ENCODE measurements at places on chromosomes 6 and 20.

DNA sequence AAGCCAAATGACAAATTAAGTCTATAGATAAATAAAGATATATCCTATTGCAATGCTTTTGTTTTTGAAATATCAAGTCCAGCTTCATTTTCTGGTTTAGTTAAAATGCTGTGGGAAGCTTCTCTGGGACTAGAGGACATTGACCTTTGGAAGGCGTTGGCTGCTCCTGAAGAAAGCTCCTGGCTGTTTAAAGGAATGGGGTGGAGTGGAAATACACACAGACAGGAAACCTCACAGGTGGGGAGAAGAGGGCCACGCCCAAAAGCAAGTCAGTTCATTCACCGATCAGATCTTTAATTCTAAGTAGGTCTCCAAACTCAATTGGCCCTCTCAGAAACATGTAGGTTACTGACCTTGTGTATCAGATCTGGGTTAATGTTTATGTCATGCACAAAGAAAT, 59.6 kb downstream of the SPTLC3 start:
- DNase-seq = no peak

GRCh38 chr6:40325791-40326190, 261.4 kb downstream of the LRFN2 start:
- DNase-seq = no peak

- DNase-seq = no peak
These were observed 116.6 kb downstream of the ZDHHC14 start for GRCh38 chr6:157497579-157497978.

DNA sequence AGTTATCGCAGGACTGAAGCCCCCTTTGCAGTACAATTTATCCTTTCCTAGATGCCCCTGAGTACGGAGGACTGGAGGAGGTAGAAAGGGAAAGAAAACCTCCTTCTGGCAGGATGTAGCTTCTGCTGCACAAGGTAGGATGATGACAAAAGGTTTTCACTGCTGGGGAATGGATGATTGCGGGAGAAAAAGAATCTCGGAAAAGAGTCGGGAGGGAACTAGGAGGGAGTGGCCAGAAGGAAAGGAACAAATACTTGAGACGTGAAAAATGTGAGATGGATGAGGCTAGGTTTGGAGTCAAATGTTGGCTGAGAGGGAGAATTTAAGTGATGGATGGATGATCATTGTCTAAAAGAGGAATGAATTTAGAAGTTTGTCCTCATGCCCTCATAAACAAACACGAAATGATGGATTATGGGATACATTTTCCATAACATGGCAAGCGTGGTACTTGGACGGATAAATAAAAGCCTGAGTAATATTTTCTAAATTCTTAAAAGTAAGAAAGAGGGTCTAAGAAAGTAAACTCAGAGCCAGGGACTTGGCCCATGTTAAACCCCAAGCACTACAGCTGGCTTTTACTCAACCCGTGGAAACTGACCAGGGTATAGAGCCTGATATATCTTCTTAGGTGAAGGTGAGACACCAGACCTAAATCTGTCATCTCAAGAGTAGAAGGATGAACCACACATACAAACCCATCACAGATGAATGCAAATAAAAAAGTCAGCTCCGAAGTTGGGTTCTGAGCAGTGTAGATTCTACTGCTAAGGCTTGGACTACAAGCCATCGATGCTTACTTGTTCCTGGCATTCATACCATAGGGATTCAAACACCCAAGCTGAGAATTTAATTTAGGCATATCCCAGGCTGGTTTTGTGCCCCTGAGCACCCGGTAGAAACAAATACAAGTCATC, 72.4 kb downstream of the HFE start:
- DNase-seq = peak; percentile 31

DNA sequence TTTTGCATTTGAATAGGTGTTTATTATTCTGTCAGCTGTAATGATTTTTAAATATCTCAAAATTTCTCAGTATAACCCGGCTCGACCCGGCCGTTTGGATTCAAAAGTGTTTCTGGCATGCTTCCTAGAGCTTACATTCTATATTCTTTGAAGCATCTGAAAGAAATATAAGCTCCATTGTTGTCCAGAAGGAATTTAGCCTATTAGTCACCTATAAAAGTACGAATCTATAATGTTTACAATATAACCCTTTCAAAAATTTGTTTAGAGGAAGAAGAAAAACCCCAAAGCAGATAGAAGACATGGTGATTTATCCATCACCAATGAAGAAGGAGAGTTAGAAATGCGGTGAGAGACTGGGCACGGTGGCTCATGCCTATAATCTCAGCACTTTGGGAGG, 22.3 kb upstream of the HECA start:
- DNase-seq = no peak

DNA sequence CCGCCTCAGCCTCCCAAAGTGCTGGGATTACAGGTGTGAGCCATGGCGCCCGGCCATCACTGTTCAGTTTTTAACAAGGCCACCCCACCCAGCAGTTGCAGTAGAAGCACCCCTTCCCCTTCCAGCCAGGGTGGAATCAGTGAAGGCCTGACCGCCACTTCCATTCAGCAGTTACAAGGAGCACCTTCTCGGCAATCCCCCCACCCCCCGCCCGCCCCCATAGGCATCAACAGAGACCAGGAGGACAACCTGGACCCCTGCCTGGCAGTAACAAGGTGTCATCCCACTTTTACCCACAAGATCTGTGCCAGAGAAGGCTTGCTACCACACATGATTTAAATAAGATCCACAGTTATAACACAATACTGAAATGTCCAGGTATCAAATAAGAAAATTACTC, 23.1 kb downstream of the NCR2 start:
- no peak for DNase-seq

- DNase-seq = peak; percentile 98
These were observed 309.8 kb downstream of the CDC5L start for GRCh38 chr6:44697327-44697726.

DNA sequence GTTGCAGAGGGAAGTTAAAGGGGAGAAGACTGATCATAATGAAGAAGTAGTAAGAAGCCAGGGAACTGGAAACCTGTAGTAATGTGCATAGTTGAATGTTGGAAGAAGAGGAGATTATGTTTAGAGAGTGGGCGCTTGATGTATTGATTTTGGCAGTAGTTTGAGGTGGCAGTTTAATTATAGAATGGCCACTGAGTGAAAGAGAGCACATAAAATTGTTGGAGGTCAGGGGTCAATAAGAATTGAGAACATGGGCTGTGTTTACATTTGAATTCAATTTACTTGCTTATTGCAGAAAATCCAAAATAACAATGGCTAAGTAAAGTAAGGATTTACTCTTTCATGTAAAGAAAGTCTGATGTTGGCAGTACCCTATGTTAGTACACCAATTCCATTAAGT, 15.7 kb downstream of the VTA1 start:
- no peak for DNase-seq

- no peak for DNase-seq
These were observed 3.2 kb downstream of the SLC22A23 start for GRCh38 chr6:3453413-3454272.

GRCh38 chr6:144033816-144034735, 26.0 kb upstream of the PLAGL1 start:
- no peak for DNase-seq

DNA sequence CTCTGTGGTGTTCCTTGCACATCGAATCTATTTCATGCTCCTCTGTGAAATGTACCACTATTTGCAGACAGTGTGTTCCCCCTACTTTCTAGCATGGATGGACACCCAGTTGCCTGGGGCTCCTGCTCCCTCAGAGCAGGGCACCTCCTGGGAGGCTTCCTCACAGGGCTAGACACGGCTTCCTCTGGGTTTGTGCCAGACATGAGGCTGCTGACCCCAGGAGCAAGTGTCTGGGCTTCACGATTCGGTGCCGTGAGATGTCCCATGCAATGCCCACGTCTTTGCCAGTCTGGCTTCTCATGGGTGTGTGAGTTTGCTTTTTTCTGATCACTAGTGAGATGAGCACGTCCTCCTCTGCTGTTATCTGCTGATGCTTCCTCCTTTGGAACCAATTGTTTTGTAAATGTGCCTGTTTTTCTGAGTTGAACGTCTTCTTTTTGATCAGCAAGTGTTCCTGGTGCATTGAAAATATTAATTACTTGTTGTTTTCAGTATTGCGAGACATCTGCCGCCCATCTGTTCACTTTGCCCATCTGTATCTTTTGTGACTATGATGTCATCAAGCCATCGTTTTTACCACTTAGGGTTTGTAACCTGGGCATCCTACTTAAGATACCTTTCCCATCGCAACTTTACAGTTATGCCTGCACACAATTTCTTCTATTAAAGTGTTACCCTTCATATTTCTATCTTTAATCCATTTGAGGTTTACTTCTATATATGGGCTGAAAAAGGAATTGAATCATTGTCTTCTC, 92.0 kb downstream of the TTLL2 start:
- DNase-seq = peak; percentile 84

DNA sequence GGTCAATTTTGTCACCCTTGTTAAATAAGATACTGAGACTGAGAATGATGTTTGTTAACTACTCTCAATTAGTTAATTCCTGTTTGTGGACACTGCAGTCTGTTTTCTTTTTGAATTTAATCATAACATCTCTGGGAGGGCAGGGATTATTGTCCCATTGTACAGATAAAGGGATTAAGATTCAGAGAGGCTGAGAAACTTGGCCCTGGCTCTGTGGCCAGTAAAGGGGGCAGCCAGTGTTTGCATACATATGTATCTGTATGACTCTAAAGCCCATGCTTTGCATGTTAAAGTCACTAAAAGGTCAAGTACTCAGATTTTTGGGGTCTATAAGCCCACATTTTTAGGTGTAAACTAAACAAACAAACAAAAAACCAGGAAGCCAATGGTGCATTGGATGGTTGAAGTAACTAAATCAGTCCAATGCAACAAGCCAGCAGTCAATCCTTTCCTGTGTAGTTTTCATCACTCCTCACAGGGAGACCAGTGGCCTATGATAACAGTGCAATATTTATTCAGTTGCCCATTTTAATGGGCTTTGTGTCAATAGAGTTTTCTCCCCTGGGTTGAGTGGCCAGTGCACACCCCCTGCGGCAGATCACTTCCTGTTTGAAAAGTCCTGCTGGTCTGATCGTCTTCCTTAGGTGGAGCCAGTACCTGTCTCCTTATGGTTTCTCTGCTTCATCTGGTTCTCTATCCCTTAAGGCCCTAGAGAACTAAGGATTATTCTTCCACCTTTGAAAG, 106.7 kb downstream of the SLX4IP start:
- no peak for DNase-seq

- DNase-seq = peak; percentile 23
These were observed 193.4 kb upstream of the PREP start for GRCh38 chr6:105596284-105596755.

DNA sequence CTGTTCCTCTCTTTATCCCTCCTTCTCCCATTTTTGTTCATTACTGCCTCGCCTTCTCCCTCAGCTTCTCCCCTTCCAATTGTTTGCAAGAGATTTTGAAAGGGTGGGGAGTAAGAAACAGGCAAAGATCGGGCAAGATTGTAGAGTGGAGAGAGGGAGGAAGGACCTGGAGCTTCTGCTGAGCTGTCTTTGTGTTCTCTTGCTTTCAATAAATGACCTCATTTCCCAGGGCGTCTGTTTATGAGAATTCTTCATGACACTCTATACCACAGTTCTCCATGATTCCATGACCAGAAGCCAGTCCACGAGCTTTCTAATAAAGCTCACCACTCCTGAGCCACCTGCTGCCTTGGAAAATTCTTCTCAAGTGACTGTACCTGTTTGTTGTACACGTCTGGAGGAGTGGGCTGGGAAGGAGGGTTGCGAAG, 50.0 kb upstream of the PLEKHG1 start:
- DNase-seq = no peak

- DNase-seq = no peak
These were observed 22.4 kb downstream of the DLL1 start for GRCh38 chr6:170268216-170269129.

GRCh38 chr6:157264701-157265100, 58.6 kb downstream of the TMEM242 start:
- no peak for DNase-seq

DNA sequence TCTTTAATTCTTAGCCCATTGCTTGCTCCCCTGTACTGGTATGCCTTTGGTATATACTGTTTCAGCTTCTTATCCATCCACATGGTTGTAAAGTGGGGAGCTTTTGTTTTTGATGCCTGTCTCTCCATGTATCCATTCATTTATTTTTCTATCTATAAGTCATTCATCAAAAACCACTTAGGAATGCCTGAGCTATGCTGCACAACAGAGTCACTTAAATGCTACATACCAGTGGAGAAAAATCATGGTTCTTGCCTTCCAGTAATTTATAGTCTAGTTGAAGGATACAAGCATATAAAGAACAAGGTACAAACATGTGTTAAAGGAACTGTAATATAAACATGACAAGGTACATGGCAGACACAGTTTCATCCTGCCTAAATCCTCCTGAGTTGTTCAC, 347.3 kb downstream of the NRN1 start:
- DNase-seq = no peak

DNA sequence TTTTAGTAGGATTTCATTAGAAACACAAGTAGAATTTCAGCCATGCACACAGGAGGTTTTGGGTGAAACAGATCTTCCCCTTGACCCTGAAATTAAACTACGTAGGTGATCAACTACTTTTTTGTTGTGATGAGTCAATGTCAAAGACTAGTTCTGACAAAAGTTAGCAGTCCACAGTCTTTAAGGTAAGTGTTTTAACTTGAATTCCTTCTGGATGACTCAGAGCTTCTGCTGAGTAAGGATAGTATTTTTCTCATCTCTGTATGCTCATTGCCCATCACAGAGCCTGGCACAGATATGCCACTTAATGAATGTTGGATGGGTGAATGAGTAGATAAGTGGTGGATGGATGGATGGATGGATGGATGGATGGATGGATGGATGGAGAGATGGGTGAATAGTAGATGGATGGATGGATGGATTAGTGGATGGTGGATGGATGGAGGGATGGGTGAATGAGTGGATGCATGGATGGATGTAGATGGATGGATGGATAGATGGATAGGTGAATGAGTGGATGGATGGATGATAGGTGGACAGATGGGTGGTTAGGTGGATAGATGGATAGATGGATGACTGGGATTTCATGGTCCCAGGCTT, 165.3 kb downstream of the ZMYND8 start:
- no peak for DNase-seq

GRCh38 chr20:17635332-17636244, 46.5 kb downstream of the RRBP1 start:
- DNase-seq = no peak

- DNase-seq = no peak
These were observed 118.1 kb upstream of the PRDM1 start for GRCh38 chr6:105967917-105968602.

DNA sequence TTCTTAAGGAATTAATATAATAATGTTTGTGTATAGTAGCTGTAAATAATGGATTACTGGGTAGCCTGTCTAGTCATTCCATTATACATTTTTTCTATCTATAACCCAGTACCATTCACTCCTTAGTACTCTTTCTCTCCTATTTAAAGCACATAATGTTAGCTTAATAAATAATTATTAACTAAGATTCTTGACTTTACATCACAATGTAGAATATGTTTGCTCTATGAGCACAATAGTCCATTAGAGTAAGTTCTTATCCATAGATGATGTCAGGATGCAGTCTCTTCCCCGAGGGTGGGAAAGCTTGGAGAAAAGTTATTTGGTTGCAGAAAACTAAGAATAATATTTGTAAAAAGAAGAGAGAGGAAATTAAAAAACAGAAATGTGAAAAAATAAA, 226.4 kb upstream of the EYS start:
- no peak for DNase-seq

Measured in NCI-H524 (cell line).